ENCODE measurements at places on chromosomes 2 and 18. TPM values are rescaled to one million over a fixed set of nuclear protein-coding genes. Genes with fewer than 3 reads are reported as not detected.
A peak's percentile ranks its signal among the peaks of the same experiment; 100 is the strongest.

DNA sequence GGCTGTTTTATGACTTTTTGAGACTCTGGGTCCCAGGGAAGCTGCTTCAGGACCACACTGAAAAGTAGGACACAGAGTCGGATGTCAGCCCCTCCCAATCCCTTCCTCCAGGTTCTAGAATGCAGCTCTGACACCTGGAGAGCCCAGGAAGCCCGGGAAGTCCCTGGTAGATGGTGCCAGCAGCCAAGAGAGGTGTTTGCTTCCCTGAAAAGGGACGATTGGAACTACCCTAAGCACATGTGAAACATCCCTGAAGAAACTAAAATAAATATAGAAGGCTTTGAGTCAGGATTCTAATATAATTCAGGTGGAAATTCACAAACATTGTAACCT lies 163.2 kb upstream of the CYRIA start:
- DNase-seq: no peak

- no peak for DNase-seq
Measured at GRCh38 chr2:151553-152334, 105.4 kb upstream of the FAM110C start.

DNA sequence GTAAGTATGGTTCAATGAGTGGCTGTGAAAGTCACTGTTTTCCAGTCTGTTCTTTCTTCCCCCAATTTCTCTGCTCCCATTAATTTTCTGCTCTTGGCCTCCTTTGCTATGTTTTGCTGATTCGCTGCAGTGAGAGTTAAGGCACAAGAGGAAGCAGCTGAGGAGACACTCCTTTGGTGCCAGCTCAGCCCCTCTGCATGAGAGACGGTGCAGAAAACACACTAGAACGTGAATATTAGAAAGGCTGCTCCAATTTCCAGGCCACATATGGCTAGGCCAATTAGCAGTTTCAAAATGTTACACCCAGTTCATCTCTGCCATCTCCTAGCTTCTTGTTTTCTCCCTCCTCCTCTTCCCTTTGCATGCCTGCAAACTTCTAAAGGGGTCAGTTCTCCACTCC lies 38.9 kb downstream of the AKAIN1 start:
- no peak for DNase-seq

- no peak for DNase-seq
Measured at GRCh38 chr2:141439524-141439923, 691.3 kb downstream of the LRP1B start.

- DNase-seq: no peak
Measured at GRCh38 chr2:102932501-102932900, 170.7 kb downstream of the TMEM182 start.

GRCh38 chr18:77043541-77044280 lies 88.9 kb downstream of the MBP start:
- no peak for DNase-seq

- no peak for DNase-seq
Measured at GRCh38 chr2:111626865-111627163, 257.2 kb downstream of the ANAPC1 start.

DNA sequence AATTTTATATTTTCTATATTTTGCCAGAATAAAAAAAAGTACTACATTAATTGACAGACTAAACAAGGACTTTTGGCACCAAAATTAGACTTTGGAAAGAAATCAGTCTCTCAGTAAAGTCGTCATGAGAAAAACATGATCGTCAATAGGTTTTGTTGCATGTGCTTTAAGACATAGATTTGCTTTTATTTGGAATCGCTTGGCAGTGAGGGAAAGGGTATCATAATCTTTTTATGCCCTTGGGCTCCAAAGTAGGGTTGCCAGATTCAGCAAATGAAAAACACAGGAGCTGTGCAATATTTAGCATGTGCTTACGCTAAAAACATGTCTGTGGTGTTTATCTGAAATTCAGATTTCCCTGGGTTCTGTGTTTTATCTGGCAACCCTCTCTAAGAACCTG lies 177.6 kb downstream of the LAMA1 start:
- no peak for DNase-seq

GRCh38 chr2:229104974-229105387 lies 166.1 kb downstream of the PID1 start:
- no peak for DNase-seq

- no peak for DNase-seq
Measured at GRCh38 chr2:177728920-177729319, 336.3 kb downstream of the AGPS start.

DNA sequence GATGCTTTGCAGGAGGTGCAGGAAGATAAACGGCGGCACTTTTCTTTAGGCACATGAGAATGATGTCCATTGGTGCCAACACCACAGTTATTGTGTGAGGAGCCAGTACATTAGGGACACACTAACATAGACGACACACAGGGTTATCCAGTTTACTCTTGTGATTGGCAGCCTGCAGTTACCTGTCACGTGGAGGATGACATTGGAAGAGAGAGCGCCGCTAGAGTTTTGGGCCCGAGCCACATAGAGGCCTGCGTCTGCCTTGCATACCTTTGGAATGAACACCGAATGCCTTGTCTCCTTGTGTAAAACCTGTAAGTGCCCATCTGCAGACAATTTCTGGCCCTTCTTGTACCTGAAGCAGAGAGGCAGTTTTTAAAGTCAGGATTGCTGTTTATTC lies 26.9 kb upstream of the TTN start:
- no peak for DNase-seq

- no peak for DNase-seq
Measured at GRCh38 chr2:191056228-191056627, 42.3 kb upstream of the STAT1 start.

DNA sequence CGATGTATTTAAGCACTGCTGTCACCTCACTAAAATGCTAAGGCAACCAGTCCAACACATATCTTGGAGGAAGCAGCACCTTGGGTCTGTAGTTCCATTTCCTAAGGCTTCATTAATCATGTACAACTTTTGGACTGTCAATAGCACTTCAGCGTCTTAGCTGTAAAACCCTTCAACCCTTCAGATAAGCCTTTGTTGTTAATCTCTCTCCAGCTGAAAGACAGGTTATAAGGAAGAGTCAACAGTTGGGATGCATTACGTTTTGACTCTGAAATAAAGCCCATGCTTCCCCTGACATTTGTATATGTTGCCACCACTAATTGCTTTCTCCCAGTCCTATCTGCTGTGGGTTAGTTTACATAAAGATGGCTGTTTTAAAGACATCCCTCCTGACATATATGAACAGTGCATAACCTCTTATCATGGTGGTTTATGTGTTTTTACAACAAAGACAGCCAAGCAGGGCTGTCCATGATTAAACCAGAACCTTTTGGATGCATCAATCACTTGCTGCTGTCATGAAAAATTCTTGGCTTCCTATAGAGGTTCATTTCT lies 81.5 kb downstream of the EPHA4 start:
- DNase-seq: no peak

DNA sequence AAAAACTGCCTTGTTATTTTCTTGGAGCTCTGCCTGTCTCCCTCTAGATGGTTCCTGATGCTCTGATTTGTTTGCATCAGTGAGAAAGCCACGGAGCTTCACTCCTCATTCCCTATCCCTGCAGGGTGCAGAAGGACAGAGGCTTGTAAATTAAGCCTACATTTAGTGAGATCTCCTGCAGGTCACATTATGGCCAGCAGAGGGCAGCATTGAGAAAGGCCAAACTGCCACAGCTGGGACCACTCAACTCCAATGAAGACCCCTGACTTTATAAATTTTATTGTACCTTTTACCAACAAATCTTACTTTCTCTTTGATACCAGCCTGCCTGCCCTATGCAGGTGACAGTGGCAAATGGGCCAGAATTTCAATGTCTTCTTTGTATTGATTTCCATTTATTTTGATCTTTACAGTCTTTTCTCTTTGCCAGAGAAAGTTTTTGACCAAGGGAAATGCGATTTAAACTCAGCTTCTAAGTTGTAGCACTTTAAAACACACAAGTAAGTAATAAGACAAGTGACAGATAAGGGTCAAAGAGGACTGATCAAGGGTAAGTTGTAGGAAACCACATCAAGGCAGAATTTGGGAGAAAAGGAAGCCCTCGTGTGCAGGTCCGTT lies 1029.1 kb upstream of the KLHL29 start:
- DNase-seq: peak; percentile 51

GRCh38 chr18:48310353-48310752 lies 98.8 kb downstream of the ZBTB7C start:
- DNase-seq: no peak

GRCh38 chr18:45100321-45101105 lies 419.8 kb downstream of the SETBP1 start:
- DNase-seq: no peak

- DNase-seq: no peak
Measured at GRCh38 chr18:32888306-32888705, 115.5 kb upstream of the KLHL14 start.

GRCh38 chr2:14750433-14750832 lies 117.9 kb downstream of the LRATD1 start:
- DNase-seq: no peak

GRCh38 chr2:155145758-155146229 lies 447.3 kb downstream of the KCNJ3 start:
- no peak for DNase-seq

GRCh38 chr18:78740876-78741275 lies 238.7 kb upstream of the SALL3 start:
- no peak for DNase-seq

- no peak for DNase-seq
Measured at GRCh38 chr2:59938181-59938580, 615.3 kb downstream of the BCL11A start.

The SERPINB4 gene
- not detected for total RNA-seq

The CRYBA2 gene
- not detected for total RNA-seq

The BARD1 gene
- 16.3 TPM for total RNA-seq

The ADRA2B gene
- total RNA-seq: 0.46 TPM

The COLEC12 gene
- total RNA-seq: not detected

The TMEM247 gene
- total RNA-seq: not detected

All from HT-29 (cell line).